Vagina (tissue), 2 donors: ENCODE measurements at places on chromosomes 11 and 22. TPM values are rescaled to one million over a fixed set of nuclear protein-coding genes. Genes with fewer than 3 reads are reported as not detected.

HBE1 gene
- total RNA-seq, result not detected

DNA sequence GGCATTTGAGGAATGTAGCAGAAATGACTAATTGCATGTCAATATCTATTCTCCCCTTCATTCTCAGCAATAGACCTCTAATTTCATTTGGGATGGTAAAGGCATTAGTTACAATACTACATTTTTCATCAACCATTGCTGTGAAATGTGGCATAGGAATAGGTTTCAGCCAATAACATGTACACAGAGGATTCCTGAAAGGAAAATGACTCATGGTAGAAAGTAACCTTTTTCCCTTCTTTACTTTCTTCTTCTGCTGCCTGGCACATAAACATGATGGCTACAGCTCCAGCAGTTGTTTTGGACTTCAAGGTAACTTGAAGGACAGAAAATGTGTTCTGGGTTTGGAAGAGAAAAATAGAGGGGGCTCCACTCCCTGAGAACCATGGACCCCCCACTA is 231.8 kb upstream of the CTSC start:
- H3K27ac ChIP-seq, result no peak overlapping the region
- no peaks in the 10 kb centered on the region for H3K4me1 ChIP-seq
- no peaks in the 10 kb centered on the region for H3K36me3 ChIP-seq
- H3K27me3 ChIP-seq, result no peaks in the 10 kb centered on the region
- no peak overlapping the region for H3K4me3 ChIP-seq

DNA sequence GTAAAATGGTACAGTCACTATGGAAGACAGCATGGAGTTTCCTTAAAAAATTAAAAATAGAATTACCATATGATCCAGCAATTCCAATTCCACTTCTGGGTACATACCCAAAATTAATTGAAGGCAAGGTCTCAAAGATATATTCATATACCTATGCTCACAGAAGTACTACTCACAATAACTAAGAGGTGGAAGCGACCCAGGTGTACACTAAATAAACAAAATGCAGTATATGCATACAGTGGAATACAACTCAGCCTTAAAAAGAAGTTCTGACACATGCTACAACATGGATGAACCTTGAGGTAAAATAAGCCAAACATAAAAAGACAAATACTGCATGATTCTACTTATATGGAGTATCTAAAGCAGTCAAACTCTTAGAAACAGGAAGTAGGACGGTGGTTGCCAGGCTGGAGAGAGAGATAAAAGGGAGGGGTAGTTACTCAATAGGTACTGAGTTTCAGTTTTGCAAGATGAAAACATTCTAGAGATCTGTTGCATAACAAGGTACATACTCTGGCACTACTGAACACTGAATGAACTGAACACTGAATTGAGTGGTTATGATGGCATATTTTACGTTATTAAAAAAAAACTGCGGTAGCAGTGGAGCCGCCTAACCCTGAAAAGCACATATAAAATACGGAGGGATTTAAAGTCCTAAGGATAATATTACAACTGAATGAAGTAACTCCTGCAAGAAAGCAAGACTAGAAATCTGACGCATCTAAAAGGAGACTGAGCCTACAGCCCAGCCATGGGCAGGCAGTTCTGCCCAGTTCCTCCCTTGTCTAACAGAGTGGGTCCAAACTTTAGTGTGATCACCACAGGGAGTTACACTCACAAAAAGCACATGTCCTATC is 12.8 kb downstream of the DGCR2 start:
- no peaks in the 10 kb centered on the region for H3K36me3 ChIP-seq
- H3K27me3 ChIP-seq, result no peaks in the 10 kb centered on the region
- no peak overlapping the region for H3K4me3 ChIP-seq
- H3K4me1 ChIP-seq, result peaks cover 74% of the 10 kb centered on the region

- no peaks in the 10 kb centered on the region for H3K4me1 ChIP-seq
- no peak overlapping the region for H3K4me3 ChIP-seq
- H3K27ac ChIP-seq, result no peak overlapping the region
Measured at GRCh38 chr22:48819232-48819631, 1008.4 kb downstream of the BRD1 start.
